ENCODE measurements at places on chromosomes 5 and 9.

GRCh38 chr5:67996596-67996995 lies 219.0 kb upstream of the PIK3R1 start:
- no peaks in the 10 kb centered on the region for H3K4me1 ChIP-seq
- no peak for DNase-seq
- H3K27me3 ChIP-seq: peaks cover 2% of the 10 kb centered on the region
- H3K36me3 ChIP-seq: no peaks in the 10 kb centered on the region
- no peak overlapping the region for H3K4me3 ChIP-seq
- H3K27ac ChIP-seq: no peak overlapping the region

DNA sequence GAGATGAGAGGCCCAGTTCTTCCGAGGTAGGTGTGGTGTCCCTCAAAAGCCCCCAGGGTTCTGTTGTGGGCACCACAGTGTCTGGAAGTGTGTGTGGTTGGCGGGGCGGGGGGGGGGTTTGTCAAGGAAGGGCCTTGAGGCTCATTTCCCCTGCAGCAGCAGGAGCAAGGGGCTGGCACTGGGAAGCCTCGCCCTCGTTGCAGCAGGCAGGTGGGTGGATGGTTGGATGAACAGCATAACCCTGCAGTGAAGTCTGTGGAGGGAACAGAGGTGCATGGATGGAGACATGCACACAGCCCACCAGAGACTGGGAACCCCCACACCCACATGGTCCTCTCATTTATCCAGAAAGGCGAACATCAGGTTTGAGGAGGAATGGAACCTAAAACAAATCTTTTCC lies 2.0 kb upstream of the SPATA31E1 start:
- H3K4me1 ChIP-seq: no peaks in the 10 kb centered on the region
- no peaks in the 10 kb centered on the region for H3K36me3 ChIP-seq
- DNase-seq: no peak
- H3K27ac ChIP-seq: no peak overlapping the region

GRCh38 chr9:135216791-135217441 lies 129.4 kb downstream of the OLFM1 start:
- H3K36me3 ChIP-seq: no peaks in the 10 kb centered on the region
- no peak for DNase-seq
- H3K27me3 ChIP-seq: no peaks in the 10 kb centered on the region

DNA sequence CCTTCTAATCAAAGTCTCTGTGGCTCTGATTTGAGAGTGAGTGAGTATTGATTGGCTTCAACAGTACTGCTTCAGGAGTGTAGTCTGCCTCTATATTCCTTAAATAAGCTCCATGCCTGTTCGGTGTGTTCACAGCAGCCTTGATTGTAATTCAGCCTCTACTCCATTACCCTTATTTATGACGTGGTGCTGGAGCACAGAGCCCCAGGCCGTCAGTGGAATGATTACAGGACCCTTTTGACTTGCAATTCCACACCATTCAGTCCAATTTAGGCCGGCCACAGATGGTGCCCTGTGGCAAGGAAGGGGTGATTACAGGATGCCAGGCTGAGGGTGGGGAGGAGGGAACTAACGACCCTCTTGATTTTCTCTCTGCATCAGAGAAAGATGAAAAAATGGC lies 110.3 kb downstream of the ASTN2 start:
- no peaks in the 10 kb centered on the region for H3K27me3 ChIP-seq
- no peak overlapping the region for H3K27ac ChIP-seq
- H3K4me1 ChIP-seq: no peaks in the 10 kb centered on the region

DNA sequence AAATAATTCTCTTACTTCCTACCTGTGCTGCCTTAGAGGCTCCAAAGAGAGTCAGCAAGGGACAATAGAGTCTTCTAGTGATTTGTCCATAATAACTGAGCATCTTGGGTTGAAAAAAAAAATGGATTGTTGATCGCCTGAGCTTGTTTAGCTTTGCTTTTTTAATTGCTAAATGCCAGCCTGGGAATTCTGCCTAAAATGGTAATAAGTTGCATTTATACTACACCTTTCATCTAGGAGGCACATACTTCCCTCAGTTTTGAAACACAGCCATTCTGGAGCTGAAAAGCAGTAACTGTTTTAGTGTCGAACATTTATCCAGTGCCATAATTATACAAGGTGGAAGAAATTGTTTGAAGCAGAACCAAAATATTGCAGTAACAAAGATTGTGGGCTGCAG lies 421.3 kb downstream of the CAAP1 start:
- DNase-seq: no peak
- no peak overlapping the region for H3K4me3 ChIP-seq

DNA sequence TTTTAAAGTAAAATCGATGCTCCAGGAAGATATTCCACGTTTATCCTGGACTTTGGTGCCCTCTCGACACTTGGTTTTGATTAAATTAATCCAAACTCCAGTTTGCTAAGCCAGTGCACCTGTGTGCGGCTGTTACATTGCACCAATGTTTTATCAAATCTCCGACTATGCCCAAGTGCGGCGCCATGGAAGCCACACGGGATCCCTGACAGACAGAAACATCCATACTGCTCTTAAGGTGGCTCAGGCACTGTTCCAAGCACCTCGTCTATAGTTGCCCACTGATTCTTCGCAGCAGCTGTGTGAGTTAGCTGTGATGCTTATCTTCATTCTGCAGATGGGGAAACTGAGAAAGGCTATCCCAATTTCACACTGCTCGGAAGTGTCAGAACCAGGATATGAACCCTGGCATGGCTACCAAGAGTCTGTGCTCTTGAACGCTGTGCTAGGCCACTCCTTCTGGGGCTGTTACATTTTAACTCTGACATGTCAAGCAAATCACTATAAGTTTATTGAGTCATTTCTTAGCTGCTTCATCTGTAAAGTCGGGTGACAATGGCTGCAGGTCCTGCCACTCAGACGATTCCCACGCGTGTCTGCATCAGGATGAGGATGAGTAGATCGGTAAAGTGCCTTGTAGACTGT lies 113.0 kb downstream of the ADAMTS2 start:
- no peaks in the 10 kb centered on the region for H3K4me1 ChIP-seq
- no peak overlapping the region for H3K4me3 ChIP-seq
- H3K27ac ChIP-seq: no peak overlapping the region
- DNase-seq: no peak
- H3K36me3 ChIP-seq: no peaks in the 10 kb centered on the region
- no peaks in the 10 kb centered on the region for H3K27me3 ChIP-seq

GRCh38 chr5:176878906-176879662 lies 20.1 kb downstream of the HK3 start:
- no peak overlapping the region for H3K27ac ChIP-seq
- no peak overlapping the region for H3K4me3 ChIP-seq
- no peaks in the 10 kb centered on the region for H3K36me3 ChIP-seq
- DNase-seq: no peak

- H3K4me1 ChIP-seq: no peaks in the 10 kb centered on the region
These were observed 117.7 kb downstream of the ZNF462 start for GRCh38 chr9:106980551-106981101.

- no peak overlapping the region for H3K27ac ChIP-seq
- peaks cover 33% of the 10 kb centered on the region for H3K36me3 ChIP-seq
- peaks cover 28% of the 10 kb centered on the region for H3K27me3 ChIP-seq
These were observed 139.4 kb upstream of the LMX1B start for GRCh38 chr9:126474206-126474765.

- H3K36me3 ChIP-seq: no peaks in the 10 kb centered on the region
- no peak overlapping the region for H3K4me3 ChIP-seq
- H3K4me1 ChIP-seq: no peaks in the 10 kb centered on the region
- no peak overlapping the region for H3K27ac ChIP-seq
These were observed 145.6 kb downstream of the LPAR1 start for GRCh38 chr9:110892689-110893088.

GRCh38 chr9:133133681-133134387 lies 12.8 kb upstream of the RALGDS start:
- peak; percentile 96 for DNase-seq
- no peaks in the 10 kb centered on the region for H3K27me3 ChIP-seq
- H3K4me3 ChIP-seq: peak overlapping the region; percentile 61
- peak overlapping the region; percentile 100 for H3K27ac ChIP-seq

- H3K36me3 ChIP-seq: peaks cover 6% of the 10 kb centered on the region
- H3K4me3 ChIP-seq: peak overlapping the region; percentile 91
- no peaks in the 10 kb centered on the region for H3K27me3 ChIP-seq
- H3K27ac ChIP-seq: peak overlapping the region; percentile 90
- H3K4me1 ChIP-seq: peaks cover 49% of the 10 kb centered on the region
These were observed 343 bp downstream of the KIAA0825 start for GRCh38 chr5:94618029-94618492.

DNA sequence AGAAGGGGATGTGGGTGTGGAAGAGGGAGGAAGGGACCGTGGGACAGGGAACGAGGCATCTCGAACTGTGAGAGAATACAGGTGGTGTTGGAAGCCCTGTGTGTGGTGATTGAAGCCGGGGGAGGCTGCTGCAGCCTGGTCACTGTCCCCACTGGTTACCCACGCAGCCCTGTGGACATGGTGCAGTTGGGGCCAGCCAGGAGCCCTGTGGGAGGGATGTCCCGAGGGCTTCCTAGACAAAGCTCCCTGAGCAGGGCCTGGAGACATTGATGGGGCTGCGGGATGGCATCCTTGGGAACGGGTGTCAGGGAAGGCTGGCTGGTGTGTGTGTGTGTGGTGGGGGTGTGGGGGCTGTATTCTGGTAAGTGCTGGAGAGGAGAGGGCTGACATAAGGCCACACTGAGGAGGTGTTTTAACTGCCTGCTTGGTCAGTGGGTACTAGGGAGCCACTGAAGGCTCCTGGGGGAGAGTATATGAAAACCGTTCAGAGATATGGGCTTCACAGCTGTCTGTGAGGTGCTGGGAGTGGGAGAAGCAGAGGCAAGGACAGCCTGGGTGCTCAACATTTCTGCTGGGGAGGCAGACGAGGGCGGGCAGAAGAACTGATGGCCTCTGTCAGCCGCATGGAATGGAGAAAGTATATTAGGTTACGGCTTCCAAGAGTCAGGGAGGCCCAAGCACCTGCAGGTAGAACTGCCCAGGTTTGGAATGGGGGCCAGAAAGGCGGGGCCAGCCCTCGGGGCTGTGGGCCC lies 20.0 kb downstream of the WNK2 start:
- DNase-seq: no peak
- H3K27ac ChIP-seq: no peak overlapping the region
- H3K4me1 ChIP-seq: peaks cover 4% of the 10 kb centered on the region
- H3K36me3 ChIP-seq: no peaks in the 10 kb centered on the region

DNA sequence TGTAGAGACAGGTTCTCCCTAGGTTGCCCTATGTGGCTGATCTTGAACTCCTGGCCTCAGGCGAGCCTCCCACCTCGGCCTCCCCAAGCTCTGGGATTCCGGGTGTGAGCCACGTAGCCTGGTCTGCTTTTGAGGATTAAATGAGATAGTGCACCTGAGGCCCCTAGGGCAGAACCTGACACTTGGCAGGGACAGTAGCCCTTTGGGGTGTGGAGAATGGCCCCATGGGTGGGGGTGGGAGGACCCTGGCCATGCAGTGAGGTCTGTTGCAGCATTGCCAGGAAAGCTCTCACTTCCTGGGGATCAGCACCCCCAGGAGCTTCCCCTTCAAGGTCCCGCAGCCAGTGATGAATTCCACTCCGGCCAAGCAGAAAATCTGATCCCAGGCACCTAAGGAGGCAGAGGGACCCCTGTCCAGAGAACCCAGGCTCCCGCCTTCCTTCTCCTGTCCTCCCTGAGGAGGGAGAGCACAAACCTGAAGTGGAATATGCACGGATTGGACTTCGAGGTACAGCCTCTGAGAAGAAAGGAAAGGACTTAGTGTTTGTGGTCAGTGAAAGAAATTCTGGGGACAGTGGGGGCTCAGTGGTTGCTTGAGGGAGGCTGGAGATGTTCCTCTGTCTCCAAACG lies 73.9 kb upstream of the UNC5A start:
- H3K27ac ChIP-seq: no peak overlapping the region
- peaks cover 27% of the 10 kb centered on the region for H3K27me3 ChIP-seq
- no peak overlapping the region for H3K4me3 ChIP-seq
- no peaks in the 10 kb centered on the region for H3K36me3 ChIP-seq
- H3K4me1 ChIP-seq: no peaks in the 10 kb centered on the region

- no peaks in the 10 kb centered on the region for H3K27me3 ChIP-seq
- H3K4me1 ChIP-seq: peaks cover 4% of the 10 kb centered on the region
- no peaks in the 10 kb centered on the region for H3K36me3 ChIP-seq
These were observed 146.2 kb downstream of the GOLPH3 start for GRCh38 chr5:32027717-32028458.

DNA sequence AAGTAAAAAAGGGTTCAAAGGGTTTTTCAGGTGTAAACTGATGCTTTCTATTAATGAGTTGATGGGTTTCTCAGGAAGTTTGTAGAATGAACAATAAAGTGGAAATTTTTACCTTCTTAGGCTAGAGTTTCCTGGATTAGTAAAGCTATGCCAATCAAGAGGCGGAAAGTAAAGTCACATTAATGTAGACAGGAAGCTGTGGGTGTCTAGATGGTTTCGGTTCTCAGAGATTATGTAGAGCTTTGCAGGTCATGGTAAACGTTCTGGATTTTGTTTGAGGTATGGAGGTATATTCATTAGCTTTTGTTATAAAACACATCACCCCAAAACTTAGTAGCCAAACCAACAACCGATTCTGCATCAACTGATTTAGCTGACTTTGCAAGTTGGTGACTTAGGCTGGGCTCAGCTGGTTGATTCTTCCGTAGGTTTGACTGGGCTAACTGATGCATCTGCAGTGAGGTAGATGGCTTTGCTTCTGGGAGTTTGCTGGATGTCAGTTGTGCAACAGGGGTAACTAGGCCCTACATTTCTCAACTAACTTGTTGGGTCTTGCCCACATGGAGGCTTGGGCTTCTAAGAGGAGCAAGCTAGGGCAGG lies 273.8 kb downstream of the MSX2 start:
- no peak overlapping the region for H3K27ac ChIP-seq
- H3K36me3 ChIP-seq: no peaks in the 10 kb centered on the region
- H3K4me3 ChIP-seq: no peak overlapping the region
- DNase-seq: no peak
- H3K4me1 ChIP-seq: peaks cover 12% of the 10 kb centered on the region

DNA sequence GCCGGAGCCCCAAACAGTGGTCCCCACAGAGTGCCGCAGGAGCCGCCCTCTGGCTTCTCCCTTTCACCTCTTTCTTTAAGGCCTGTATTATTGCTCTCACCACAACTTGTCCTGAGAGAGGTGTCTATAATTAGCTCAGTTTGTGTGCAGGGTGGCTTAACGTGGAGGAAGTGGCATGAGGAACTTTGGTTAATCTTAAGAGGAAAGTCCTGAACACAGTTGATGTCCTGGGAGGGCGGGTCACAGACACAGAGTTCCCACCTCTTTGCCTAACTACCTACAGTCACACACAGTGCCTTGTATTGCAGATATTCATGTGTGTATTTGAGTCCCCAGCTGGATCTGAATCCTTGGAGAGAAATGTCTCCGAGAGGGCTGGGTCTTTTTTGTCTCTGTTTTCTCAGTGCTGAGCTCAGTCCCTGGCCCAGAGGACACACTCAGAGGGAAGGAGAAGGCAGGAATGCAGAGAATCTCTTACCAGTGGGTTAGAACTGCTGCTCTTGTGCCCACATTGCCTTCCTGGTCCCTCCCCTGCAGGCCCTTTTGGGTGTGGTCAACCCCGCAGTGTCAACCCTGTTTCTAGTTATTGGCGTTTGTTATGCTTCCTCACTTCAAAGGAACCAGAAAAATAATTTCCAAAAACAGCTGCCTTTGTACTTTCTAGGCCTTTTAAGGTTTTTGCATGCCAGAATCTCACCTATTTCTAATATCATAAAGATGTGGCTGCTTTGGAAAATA lies 392.5 kb downstream of the KDM4C start:
- peaks cover 40% of the 10 kb centered on the region for H3K36me3 ChIP-seq
- H3K4me1 ChIP-seq: peaks cover 24% of the 10 kb centered on the region
- DNase-seq: peak; percentile 68
- H3K4me3 ChIP-seq: peak overlapping the region; percentile 41

- no peak overlapping the region for H3K27ac ChIP-seq
- H3K4me1 ChIP-seq: no peaks in the 10 kb centered on the region
- DNase-seq: no peak
- H3K27me3 ChIP-seq: no peaks in the 10 kb centered on the region
These were observed 312.8 kb downstream of the SEMA5A start for GRCh38 chr5:9233035-9233434.

- DNase-seq: no peak
- H3K27ac ChIP-seq: no peak overlapping the region
- H3K4me3 ChIP-seq: no peak overlapping the region
These were observed 416.2 kb downstream of the SPOCK1 start for GRCh38 chr5:137082951-137083350.
